ENCODE measurements at places on chromosomes 2 and 18.
A peak's percentile ranks its signal among the peaks of the same experiment; 100 is the strongest.

GRCh38 chr2:161424891-161425727 is 9.0 kb downstream of the TBR1 start:
- DNase-seq: no peak

DNA sequence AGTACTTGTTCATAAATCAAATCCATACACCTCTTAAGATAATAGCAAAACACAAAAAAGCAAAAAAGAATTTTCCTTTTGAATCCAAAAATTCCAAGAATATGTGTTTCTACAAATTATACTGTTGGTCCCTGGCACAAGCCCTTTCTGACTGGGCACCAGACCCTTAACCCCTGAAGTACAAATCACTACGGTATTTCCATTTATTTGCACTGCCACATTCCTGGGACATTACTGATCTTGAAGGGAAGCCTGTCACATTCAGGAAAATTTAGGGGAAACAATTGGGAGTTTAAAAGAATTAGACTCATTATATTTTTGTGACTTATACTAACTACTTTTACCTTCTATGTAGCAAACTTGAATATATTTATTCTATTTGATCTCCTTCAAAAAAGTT is 98.8 kb downstream of the ZNF521 start:
- DNase-seq: no peak

- DNase-seq: no peak
Observed at GRCh38 chr2:219484343-219485200, 14.1 kb upstream of the GMPPA start.

DNA sequence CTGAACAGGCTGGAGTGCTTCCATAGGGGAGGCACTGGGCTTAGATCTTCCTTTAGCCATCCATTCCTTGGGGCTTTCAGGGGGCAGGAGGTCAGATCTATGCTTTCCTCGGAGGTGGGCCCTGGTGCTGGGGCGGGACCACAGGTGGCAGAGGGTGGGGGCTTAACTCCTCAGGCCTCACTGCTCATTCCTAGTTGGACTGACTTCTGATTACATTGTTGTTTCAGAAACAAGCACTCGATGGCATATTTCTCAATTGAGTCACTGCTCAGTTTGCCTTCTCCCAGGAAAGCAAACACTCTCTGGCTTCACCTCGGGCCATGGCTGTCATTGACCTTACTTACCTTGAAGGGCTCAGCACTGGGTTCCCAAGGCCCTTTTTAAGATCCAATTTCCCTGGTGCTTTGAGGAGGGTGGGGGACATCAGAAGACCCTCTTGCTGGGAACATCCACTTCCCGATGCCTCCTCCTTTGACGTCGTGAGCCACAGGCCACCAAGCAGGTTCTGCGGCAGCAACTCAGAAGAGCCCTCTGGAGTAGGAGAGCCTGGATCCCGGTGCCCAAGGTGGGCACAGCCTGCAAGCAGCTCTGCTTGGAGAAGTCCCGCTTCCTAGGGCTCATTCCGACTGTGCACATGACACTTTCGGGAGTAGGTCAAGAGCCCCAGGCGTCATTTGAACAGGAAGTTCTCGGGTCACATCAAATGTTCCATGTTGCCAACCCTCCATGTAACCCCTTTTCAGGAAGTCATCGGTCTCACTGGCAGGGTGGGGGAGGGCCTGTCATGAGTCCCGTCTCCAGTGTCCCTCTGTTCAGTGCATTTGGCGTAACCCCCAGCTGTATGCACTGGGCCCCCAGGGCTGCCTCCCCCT is 40.6 kb downstream of the SDC1 start:
- DNase-seq: peak; percentile 62

GRCh38 chr18:56096861-56097260 is 508.9 kb upstream of the TCF4 start:
- no peak for DNase-seq

- no peak for DNase-seq
Observed at GRCh38 chr2:47429795-47430194, 26.8 kb downstream of the MSH2 start.

DNA sequence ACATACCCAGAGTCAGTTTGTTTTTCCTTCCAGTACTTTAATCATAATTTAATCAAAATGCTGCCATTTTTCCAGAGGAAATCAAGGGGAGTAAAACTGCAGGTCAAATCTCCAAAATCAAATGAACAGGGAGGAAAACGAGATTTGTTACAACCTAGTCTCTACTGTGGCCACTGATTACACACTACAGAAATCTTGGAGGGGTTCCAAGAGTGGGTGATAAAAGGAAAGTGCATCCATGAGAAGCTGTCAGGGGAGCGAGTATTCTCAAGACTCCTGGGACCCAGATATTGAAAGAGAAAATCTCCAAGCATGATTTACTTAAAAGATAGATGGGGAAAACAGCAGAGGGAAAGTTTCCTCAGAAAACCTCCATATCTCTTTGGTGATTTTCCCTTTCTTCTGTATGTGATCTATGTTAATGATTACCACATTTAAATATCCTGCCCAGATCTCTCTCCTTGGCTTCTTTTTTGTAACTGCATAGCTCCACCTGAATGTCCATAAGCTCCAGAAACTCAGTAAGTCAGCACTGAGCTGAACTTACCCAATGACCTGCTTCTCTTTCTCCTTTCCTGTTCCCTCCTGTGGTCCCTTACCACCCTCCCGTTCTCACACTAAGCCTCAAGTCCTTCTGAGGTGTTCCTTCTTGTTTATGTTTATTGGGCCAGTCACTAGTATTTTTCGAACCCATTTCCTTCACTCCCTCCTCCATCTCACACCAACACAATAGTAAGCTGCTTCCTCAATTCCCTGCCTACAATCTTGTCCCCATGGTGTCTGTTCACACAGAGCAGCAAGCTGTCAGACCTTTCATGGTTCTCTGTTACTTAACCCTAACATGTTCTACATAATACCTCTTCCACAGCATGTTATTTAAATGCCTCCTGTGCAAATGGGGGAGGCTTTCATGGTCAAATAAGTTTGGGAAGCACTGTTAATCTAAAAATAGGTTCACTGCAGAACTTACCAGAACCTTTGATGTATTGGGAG is 73.9 kb upstream of the TWSG1 start:
- no peak for DNase-seq

GRCh38 chr2:64533882-64534281 is 9.8 kb downstream of the AFTPH start:
- DNase-seq: no peak

GRCh38 chr2:205763708-205764211 is 81.5 kb downstream of the NRP2 start:
- DNase-seq: peak; percentile 82

- no peak for DNase-seq
Observed at GRCh38 chr2:110838657-110839384, 106.4 kb downstream of the ACOXL start.

DNA sequence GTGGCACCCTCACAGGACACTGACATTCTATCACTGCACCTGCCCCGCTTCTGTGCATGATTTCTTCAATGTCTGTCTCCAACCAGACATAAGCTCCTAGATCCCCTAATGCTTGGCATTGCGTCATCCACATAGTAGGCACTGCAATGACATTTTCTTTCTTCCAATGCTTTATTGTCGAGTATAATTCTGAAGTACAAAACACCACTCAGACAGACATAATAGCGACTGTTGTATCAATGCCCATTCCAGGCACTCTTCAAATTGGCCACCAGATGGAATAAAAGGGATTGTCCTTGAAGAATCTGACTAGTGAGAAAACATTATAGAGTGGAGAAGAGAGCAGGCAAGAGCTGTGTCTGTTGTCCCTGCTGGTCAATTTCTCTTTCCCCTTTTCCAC is 89.0 kb downstream of the LPIN1 start:
- DNase-seq: no peak

GRCh38 chr2:181036848-181037603 is 56.6 kb downstream of the UBE2E3 start:
- DNase-seq: no peak

- no peak for DNase-seq
Observed at GRCh38 chr2:149463328-149464002, 124.1 kb downstream of the MMADHC start.

DNA sequence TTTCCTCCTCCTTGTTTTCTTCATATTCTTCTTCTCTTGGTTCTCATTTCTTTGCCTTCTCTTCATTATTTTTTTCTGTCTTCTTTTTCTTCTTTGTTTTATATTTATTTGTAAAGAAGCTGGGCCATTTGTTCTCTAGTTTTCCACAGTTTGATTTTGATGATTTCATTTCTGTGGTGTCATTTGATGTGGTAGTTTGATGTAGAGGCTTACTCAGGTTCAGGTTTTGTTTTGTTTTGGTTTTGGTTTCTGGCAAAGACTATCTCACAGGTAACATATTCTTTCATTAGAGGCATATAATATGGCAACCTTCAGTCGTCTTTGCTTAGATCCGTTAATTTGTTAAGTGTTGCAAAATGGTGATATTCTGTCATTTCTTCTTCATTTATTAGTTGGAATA is 75.3 kb downstream of the BABAM2 start:
- DNase-seq: no peak

GRCh38 chr2:177852389-177852788 is 220.2 kb downstream of the PDE11A start:
- DNase-seq: no peak

Data from aorta (tissue), 5 donors.